ENCODE measurements at places on chromosomes 12 and 14.

DNA sequence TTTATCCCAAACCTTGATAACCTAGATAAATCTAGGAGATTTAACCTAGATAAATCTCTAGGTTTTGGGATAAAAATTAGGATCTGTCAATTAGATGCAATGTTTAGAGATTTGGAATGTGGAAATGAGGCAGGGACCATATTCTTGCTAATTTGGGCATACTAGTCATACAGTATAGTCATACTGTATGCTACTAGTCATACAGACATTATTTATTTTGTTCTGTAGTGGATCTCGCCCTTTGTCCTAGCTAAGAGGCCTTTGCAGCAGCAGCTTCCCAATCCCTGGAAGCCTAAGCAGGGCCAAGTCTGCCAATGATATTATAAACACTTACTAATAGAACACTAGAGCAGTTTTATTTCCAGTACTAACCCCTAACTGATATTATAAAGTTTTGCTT lies 136.4 kb downstream of the CEP128 start:
- no peak for DNase-seq

GRCh38 chr12:56082967-56083366 lies 3.0 kb downstream of the ERBB3 start:
- DNase-seq: no peak

DNA sequence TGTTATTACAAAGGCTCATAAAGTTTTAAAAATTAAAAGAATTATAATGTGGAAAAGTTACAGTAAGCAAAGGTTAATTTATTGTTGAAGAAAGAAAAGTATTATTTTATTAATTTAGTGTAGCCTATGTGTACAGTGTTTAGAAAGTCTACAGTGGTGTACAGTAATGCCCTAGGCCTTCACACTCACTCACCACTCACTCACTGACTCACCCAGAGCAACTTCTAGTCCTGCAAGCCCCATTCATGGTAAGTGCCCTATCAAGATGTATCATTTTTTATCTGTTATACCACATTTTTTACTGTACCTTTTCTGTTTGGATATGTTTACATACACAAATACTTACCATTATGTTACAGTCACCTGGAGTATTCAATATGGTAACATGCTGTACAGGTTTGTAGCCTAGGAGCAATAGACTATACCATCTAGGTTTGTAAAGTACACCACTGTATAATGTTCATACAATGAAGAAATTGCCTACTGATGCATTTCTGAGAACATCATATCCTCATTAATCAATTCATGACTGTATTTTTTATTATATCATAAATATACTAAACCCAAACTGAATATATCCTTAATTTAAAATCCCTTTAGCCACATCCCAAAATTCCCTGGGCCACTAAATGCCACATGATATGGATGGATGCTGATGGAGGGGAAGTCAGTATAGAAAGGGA lies 43.6 kb upstream of the NID2 start:
- no peak for DNase-seq

DNA sequence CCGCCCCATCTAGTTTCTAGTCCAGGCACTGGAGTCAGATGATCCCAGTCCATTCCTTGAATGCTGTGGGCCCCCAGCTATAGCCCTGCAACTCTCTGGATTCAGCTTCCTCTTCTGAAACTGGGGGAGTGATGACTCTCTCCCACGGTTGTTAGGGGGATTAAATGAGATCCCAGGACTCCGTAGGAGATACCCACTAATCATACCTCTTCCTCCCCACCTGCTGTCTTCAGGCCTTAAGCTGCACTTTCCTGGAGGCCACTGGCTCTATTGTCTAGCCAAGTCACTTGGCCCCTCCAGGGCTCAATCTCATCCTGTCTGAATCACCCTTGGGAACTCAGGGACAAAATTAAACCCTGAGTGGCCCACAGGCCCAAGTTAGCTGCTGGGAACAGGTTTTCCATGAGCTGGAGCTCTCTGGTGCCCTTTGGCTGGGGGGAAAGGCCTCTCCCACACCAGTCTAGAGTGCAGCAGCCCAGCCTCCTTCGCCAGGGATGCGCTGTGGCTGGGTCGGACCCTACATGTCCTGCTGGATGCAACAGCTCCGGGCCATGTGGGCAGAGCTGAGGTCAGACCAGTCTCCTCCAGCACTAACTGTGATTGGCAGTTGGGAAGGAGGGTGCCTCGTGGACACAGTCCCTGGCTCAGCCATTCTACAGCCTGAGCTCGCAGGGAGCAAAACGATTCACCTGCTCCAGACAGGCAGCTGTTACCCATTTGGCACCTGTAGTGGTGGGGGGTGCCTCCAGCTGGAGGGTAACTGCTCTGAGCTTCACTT lies 6.0 kb upstream of the ASB2 start:
- no peak for DNase-seq

DNA sequence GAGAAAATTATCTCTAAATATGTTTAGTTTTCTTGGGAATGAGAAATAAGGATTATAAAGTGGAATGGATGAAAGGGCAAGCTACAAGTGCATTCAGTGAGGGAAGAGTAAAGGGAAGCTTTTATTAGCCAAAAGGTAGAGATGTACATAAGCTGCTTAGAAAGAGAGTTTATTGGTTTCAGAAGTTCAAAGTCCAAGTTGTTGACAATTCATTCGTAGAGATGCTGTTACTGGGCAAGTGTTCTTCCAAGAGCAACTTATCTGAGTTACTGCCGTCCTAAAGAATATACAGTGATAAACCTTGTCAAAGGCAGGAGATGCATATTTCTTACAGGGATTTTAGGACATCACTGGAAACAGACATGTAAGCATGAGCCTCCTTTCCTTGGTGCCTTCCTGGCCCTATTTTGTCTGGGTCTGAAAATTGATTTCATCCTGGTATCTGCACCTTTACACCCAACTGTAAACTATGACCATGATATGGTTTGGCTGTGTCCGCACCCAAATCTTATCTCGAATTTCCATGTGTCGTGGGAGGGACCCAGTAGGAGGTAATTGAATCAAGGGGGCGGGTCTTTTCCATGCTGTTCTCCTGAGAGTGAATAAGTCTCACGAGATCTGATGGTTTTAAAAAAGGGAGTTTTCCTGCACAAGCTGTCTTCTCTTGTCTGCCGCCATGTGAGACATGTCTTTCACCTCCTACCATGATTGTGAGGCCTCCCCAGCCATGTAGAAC lies 46.8 kb downstream of the TRMT5 start:
- no peak for DNase-seq

DNA sequence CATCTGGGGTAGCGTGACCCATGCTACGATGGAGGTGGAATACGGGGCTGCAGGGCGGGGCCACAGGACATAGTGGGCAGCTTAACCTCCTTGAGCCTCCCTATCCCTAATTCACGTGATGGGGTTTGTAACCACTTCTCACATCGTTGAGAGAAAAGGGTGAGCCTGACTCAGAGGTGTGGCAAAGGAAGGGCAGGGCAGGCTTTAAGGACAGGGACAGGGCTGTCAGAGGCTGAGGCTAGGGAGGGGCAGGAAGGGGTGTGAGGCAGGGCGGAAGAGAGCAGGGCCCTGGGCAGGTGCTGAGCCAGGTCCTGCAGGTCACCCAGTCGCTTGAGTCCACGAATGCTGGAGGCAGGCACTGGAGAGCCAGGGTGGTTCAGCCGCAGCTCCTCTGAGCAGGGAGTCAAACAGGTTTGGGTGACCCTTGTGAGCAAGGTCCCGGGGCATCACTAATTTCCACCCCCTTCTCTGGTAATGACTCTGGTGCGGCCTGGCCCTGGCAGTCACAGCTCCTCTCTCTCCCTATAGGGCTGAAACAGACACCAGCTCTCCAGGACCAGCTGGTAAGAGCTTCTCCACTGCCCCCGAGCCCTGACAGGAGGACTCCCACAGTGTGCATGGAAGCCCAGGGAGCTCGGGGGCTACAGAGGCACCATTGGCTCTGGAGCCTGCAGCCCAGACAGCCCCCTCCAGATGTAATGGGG lies 7.5 kb upstream of the AQP2 start:
- DNase-seq: no peak
